Sciatic nerve (tissue), 2 donors: ENCODE measurements at places on chromosomes 6 and 20. TPM values are rescaled to one million over a fixed set of nuclear protein-coding genes. Genes with fewer than 3 reads are reported as not detected.

- DNase-seq, result no peak
These were observed 21.9 kb downstream of the TPBG start for GRCh38 chr6:82385546-82385945.

C6orf58 gene
- total RNA-seq, result not detected

DNA sequence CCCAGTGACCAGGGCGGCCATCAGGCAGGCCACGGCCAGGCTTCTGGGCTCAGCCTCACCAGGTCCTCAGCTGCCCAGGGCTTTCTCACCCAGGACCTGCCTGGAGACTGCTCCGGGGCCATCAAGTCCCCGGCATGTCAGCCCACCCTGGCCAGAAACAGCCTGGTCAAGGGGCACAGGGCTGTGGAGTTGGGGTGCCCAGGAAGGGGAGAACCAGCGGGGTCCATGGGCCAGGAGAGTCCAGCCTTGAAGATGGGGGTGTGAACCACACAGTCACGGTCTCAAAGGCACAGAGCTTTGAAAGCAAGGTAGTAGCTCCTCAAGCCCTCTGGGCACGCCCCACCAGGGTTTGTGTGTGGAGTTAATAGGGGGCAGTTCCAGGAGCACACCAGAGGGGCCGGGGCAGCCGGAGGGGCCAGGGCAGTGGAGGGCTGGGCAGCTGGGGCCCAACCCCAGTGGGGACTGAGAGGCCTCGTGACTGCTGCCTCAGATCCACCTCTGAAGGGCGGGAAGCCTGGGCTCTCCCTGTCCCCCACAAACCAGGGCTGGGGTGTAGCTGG lies 48.0 kb upstream of the BHLHE23 start:
- peak; percentile 26 for DNase-seq

DNA sequence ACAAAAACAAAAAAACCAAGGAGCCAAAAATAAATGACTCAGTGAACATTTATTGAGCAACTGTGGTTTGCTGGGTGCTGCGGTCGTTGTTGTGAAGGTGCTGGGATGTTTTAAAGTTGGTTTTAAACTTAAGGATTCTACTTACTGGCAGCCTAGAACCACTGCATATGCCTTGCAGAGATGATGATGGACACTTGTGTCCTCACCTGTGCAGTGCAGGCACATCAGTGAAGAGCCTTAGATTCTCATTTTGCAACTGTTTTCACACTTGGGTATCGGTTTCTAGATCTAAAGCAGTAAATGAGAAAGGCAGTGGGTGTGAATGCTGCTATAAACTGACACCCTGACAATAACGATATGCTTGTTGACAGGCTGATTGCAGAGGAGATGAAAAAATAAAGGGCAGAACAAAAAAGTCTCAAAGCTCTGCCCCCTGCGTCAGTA lies 68.8 kb downstream of the UTRN start:
- DNase-seq, result no peak
